ENCODE measurements at places on chromosomes 2 and 18.

DNA sequence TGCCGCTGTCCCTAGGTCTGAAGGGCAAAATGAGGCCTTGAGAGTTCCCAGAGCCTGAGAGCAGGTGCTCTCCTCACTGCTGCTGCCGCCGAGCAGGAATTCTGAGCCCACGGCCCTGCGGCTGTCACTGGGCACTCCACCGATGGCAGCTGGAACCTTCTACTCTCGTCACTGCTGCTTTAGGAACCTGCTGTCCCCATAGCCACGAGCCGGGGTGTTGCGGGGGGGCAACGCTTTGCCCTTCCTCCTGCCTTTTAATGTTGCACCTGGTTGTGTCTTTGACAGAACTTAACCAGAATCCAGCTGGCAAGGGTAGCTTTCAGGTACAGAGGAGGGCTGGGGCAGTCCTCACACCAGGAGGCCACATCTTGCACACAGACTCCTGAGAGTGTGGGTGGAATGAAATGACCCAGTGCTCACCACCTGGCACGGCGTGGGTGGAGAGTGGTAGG lies 32.3 kb downstream of the NCK2 start:
- no peak for DNase-seq

- no peak for DNase-seq
Observed at GRCh38 chr2:225765820-225766219, 366.3 kb downstream of the NYAP2 start.

- DNase-seq = no peak
Observed at GRCh38 chr2:67002618-67003371, 394.3 kb upstream of the ETAA1 start.

DNA sequence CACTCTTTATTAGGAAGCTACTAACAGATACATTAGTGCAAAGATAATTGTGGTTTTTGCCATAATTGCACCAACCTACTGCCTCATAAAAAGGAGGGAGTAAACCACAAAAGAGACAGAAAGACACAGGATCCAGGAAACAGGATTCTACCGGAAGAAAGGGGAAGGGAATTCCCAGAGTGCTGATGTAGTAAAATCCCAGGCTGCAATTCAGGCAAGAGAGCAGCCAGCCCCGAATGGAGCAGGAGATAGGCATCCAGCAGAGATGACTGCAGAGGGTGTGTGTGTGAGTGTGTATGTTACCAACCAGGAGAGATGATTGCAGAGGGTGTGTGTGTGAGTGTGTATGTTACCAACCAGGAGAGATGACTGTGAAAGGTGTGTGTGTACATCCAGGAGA lies 84.4 kb downstream of the KCNS3 start:
- no peak for DNase-seq

GRCh38 chr2:224843141-224843540 lies 127.0 kb upstream of the CCDC195 start:
- no peak for DNase-seq

GRCh38 chr18:77006305-77007175 lies 126.0 kb downstream of the MBP start:
- DNase-seq = no peak

DNA sequence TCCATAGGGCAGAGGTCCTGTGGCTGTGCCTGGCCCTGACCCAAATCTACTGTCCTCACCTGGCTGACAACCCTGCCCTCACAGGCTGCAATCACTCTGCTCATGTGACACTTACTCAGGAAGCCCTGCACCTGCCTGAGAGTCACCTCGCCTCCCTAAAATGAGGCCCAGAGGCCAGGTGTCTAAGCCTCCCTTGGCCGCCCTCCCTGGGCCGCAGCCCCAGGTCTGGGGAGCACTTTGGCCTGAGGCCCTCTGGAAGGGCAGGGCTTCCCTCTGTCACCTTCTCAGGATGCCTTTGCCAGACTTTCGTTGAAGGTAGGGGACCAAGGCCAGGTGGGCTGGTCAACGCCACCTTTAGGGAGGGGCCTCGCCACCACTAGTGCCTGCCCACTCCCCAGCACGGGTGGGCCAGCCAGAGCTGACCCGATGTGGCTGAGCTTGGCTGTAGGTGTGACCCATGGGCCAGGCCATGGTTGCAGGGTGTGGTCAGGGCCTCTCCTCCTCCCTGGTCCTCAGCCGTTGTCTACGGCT lies 6.1 kb upstream of the GPC1 start:
- no peak for DNase-seq

DNA sequence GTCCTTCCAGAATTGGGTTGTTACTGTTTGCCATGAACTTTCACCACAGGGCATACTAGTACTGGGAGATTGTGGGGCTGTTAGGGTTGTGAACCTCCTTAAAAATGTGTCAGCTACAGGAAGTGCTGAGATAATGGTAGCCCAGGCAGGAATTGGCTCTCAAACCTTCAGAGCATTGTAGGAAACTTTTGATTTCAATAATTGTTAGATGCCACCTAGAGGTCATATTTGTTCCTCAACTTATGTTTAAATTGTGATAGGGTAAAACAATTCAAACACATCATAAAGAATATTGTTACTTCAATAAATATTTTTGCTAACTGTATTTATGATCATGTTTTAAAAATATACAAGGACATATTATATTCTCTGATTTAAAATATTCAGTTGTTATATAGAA lies 594.6 kb downstream of the ADCYAP1 start:
- DNase-seq = no peak

DNA sequence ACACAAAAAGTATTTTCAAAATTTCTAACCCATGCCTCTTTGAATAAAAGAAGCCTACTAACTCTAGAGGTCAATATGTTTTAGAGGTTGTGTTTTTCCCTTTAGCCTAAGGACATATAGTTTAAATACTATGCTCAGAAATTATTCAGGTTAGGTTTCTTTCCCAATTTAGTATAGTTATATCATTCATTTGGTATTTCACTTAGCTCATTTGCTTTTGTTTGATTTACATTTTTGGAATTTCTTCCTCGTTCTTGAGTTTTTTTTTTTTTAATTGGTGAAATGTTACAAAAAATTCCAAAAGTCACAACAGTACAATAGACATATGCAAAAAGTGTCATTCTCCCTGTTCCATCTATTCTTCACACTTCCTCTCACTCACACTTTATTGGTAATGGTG lies 371.3 kb upstream of the TNP1 start:
- DNase-seq = no peak

- DNase-seq = no peak
Observed at GRCh38 chr18:582465-582864, 2.3 kb downstream of the CETN1 start.

- no peak for DNase-seq
Observed at GRCh38 chr2:6053743-6054142, 361.6 kb downstream of the SOX11 start.

DNA sequence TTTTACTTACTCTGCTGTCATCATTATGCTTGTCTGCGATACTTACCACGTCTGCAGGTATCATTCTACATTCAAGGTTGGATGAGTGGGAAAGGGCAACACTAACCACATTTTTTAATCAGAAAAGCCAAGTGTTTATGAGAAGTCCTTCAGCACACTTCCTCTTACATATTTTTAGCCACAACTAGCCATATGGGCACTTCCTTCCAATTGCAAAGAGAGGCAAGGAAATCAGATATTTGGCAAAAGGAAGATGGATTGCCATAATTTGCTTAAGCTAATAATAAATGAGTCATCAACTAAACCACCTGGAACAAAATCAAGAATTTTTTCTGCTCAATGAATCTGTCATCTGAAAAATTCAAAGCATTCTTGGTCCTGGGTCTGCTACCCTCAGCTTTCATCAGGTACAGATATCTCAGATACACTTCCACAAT lies 16.7 kb upstream of the MRO start:
- no peak for DNase-seq

DNA sequence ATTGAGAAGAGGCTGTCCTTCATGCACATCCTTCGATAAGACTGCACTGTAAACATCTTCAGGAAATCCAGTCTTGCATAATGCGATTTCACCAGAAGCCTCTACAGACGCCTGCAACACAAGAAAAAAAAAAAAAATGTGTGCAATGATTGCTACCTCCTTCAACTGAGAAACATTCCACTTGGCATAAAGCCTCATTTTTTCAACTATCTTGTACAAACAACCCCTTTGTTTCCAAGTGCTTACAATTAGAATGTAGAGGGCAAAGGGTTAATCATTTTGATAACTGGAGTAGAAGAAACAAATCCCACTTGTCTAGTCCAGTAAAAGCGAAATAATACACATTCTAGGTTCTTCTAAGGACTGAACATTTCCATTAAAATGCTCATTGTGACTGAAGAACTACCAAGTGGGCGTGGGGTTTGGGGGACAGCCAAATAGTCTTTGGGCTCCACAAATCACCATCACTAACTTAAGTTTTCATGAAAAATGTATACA lies 29.2 kb downstream of the CDH2 start:
- no peak for DNase-seq

DNA sequence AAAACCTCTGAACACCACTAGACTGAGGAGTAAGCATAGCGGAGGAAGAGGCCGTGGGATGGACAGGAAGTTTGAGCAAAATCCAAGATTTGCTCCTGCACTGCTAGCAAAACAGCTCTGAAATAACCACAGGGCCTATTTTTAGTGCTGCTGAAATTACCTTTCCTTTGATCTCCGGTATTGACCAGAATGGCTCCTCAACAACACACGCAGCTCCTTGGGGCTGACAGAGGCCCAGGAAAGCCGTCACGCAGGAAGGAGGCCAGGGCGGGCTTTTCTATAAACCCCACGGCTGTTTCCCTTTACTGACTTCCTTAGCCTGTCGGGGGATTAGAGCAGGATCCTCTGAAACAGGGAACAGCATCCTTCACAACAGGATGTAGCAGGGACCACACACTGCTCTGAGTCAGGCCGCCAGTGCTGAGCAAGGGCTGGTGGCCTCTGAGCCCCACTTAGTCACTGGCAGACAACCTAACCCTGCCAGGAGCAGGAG lies 80.8 kb upstream of the LCLAT1 start:
- peak; percentile 17 for DNase-seq

- no peak for DNase-seq
Observed at GRCh38 chr2:238910751-238911351, 63.0 kb downstream of the TWIST2 start.

DNA sequence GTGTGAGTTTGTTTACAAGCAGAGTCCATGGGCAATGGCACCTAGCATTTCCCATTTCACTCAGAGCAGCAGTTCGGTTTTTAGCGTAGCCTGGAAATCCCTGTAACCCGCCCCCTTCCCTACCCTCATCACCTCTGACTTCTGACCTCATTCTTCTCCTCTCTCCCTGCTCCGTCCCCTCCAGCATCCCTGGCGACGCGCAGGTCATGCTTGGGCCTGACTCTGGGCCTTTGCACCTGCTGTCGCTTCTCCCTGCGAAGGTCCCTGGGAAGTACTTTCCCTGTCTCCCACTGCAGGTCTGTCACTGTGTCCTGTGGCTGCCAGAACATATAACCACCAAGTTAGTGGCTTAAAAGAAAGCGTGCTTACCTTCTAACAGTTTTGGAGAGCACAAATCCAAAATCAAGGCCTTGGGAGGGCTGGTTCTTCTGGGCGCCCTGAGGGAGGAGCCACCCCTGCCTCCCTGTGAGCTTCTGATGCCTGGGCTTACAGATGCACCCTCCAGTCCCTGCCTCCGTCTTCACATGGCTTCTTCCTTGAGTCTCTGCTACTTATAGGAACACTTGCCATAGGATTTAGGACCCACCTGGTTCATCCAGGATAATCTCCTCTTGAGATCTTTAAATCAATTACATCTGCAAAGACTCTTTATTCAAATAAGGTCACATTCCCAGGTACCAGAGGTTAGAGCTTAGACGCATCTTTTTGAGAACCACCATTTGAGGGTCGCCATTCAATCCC lies 8.1 kb upstream of the RAB17 start:
- DNase-seq = no peak

DNA sequence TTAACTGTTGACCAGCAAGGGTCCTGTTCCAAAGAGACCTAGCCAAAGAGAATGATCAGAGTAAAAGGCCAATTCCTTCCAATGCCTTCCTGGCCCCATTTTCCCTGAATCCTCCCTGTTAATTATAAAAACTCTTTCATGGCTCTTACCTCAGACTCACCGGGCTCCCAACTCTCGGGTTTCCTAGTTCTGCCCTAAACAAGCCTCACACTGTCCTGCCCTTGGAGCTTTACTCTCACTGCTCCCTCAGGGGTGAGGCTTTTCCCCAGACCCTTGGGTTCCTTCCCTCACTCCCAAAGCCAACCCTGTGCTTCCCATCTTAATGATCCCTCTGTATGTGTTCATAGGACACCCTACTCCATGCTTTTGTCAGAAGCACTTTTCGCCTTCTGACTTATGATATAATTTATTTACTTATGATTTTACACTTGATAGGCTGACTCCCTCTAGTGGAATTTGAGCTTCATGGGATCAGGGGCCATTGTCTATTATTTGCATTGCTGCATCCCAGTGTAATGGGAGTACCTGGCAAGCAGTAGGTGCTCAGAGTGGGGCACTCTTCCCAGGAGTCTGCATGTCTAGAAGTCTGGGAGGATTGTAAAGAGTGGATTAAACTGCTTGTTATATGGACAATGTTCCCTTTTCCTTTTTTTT lies 29.9 kb upstream of the ZNG1B start:
- no peak for DNase-seq

DNA sequence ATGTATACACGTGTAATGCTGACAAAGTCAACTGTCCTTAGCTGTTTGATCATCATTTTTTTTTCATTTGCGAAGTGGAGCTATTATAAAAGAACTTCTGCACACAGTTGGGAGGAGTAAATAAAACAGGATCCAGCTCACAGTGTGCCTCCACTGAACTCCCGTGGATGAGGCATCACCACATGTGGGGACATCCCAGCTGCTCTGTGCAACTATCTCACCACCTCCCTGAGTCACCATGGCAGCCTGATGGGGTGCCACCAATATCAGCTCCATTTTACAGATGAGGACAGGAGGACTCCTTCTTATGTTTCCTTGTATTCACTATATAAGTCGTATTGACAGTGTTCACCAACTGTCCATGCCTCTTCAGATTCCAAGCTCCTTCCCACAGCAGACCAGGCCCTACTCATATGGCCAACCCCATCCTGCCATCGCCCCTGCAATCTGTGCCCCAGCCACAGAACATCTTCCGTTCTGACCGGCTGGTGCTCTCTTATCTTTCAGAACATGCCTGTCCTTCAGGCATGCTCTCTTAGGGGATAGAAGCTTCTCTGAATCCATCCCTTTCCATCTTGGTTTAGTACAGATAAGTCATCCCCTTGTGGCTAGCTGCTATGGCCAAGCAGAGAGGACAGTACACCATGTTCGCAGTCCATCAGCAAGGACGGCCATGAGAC lies 288.1 kb downstream of the RNF144A start:
- no peak for DNase-seq

DNA sequence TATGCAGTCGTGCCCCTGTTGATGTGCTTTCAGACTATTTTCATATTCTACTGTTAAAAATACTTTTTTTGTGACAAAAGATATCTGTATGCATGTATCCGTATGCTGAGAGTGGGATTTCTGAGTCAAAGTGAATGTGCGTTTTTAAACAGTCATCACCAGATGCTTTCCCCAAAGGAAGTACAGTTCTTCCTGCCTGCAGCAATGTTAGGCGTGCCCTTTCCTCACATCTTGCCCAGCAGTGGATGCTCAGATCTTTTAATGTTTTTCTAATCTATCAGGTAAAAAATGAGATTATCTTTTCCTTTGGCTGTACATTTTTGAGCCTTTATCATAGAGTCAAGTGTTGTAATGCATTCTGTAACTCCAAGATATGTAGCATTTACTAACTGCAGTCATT lies 111.7 kb downstream of the PTPRM start:
- DNase-seq = no peak

GRCh38 chr2:240799033-240799820 lies 20.8 kb downstream of the KIF1A start:
- DNase-seq = no peak

- DNase-seq = no peak
Observed at GRCh38 chr2:17719562-17720371, 33.8 kb downstream of the SMC6 start.

All from activated CD4-positive, alpha-beta T cell treated with anti-CD3 and anti-CD28 coated beads, Interleukin-2, amount 50 U/mL, for 4 hours (primary cell).